AG09309 (cell line): ENCODE measurements at places on chromosomes 12 and 14.

DNA sequence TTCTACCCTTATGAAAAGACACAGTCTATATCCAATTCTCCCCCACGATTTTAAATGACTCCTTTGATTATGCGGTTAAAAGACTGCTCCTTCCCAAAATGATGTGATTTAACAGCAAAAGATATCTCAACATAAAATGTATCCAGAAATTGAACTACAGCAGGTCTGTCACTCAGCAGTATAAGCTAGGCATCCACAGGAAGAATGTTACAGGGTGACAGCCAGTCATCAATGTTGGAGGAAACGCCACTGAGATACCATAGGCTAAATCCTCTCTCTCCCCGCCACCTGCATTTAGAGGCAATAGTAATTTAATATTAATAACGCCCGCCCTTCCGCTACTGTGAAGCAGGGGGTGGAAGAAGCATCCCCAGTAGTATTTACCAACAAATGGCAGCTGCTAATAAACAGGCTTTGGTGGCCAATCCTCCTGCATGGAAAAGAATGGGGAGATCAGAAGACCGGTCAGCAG, 613 bp downstream of the RECQL start:
- no peak for DNase-seq

DNA sequence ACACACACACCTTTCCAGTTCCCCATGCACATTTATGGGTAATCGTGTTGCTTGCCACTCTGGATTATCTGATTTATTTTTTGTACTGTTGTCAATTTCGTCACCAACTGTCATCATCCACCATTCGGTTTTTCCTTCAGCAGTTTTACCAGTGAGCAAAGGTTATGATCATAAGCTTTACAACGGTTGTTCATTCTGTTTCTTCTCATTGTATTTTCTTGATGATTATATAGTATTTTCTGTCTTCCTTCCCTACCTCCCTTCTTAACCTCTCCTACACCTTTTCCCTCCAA, 680 bp downstream of the NECAP1 start:
- DNase-seq = no peak

DNA sequence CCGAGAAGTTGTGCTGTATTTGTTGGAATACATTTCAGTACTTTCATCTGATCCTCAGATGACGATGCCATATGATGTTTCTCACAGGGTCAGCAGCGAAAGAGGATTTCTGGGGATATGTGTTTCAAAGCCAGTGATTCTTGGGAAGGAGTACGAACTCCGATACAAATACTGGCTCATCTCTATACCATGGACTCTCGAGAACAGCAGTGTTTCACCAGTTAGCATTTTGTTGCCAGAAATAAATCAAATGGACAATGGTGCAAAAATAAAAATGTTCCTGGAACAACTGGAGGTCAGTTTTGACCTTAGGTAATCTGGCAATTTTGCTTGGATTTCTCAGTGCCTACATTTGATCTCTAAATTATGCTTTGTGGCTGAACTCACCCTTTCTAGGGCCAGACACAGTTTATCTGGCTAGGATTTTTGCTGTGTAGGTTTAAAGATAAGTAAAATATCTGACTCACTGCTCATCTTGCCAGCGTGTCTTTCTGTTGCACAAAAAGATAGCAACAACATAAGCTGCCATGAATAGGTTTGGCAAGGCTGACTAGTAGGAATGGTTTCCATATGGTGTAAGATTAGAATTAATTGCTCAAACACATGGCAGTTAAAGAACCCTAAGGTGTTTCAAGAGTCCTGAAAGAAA, 11.0 kb upstream of the MGP start:
- DNase-seq = peak; percentile 29

DNA sequence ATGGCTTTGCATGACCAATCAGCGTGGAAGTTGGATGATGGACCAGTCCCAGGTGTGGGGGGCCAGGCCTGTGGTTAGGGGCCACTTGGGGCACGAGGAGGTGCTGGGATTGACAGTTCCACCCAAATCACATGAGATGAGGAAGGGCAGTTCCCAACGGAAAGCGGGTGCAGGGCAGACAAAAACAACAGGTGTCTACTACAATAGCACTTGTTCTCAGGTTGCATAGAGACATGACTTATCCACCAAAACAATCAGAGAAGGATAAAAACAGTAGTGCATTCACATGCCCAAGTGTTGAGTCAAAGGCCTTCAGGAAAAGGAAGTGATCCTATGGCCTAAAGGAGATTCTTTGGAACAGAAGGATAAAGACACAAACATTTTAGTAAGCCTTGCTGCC, 14.6 kb upstream of the EIF2B2 start:
- DNase-seq = no peak

GRCh38 chr14:69135133-69135532, 17.8 kb downstream of the DCAF5 start:
- DNase-seq = no peak

DNA sequence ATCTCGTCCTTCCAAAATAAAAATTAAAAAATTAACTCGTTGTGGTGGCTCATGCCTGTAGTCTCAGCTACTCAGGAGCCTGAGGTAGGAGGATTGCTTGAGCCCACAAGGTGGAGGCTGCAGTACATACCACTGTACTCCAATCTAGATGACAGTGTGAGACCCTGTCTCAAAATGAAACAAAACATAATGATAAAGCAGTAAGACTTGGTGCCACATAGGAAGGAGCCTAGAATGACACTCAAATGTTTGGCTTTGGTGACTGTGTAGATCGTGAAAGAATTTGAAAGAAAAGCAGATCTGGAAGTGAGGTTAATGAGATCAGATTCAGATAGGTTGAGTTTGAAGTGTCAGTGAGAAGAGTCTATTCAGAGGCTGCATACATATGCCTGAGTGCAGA, 150.1 kb upstream of the ATP2B1 start:
- DNase-seq = no peak

DNA sequence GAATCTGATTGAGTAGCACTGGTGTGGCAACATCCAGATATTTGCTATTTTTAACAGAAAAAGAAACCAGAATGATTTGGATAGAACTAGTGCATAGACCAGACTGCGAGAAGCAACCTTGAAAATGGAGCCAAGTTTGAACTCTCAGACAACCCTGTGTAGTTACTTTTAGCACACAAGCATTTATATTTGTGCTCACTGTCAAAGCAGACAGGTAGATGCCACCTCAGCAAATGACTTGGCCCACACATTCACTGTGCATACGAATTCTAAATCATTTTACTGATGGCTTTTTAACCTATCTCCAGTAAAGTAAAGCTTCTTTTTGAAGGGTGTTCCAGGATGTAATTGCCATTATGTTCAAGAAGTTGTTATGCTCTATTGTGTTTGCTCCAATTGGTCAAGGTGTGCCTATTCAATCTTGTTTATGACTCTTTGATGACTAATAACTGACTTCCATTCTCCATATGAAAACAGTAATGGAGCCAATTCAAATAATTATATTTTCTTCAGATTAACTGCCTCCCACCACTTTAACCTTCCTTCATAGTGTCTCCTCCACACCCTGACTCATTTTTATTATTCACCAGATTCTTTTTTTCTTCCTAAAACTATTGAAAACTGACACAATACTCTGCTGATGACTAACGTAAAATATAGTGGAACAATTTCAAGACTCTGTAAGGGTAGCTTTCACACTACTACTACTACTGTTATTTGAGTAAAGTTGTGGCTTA, 138.5 kb downstream of the CCER1 start:
- DNase-seq = peak; percentile 8

- no peak for DNase-seq
These were observed 36.8 kb downstream of the PLXNC1 start for GRCh38 chr12:94184995-94185719.

DNA sequence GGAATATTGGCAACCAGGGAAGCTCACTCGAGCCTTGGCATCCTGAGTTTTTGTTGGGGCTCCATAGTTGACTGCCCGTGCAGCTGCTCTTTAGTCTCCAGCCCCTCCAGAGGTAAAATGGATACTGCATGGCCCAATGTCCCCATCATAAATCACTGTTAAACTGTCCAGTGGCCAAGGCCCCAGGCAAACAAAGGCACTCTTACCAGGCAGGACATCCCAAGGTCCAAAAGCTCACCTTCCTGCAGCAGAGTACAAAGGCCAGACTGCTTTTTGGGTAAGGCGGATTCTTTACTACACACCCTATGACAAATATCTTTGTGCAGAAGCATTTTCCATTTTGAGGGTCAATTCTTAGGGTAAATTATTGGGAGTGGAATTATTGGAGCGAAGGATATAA, 81.1 kb downstream of the GPATCH2L start:
- DNase-seq = no peak

DNA sequence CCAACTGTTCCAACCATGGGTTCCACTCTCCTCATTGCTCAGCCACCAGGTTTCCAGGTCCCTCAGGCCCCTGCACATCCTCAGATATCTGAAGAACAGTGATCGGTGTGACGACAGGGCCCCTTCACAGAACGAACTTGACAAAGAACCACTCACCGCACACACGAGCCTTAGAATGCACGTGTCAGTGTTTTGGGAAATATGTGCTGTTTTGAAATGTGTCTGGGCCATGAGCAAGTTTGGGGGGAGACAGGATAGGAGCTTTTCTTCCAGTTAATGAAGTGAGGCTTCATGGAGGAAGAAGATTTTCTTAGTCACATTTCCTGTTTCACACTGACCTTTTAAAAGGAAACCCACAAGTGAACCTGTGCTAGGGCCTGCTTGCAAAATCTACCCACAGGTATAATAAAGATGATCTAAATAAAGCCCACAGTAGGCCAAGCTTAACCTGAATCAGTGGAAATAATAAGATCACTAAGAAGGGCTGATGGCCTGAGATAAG, 58.6 kb downstream of the ZFP36L1 start:
- no peak for DNase-seq

DNA sequence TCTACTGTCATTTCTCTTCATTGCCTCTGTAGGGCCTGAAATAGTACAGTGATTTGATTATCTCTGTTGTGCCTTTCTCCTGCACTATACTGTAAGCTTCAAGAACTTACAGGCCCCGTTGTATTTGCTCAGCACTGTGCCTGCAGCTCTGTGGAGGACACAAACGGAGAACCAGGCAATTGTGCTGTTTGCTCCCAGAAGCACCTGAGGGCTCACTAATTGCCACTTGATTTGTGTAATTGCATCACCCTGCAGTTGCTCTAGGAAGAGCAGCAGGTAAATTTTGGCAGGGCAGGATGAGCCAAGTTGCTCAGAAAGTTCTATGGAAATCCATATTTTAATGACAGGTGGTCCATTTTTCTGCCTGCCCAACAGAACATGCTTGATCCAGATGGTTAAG, 11.6 kb upstream of the KRT82 start:
- no peak for DNase-seq

GRCh38 chr12:19547271-19547671, 108.0 kb downstream of the AEBP2 start:
- no peak for DNase-seq

GRCh38 chr12:67650388-67651131, 2.0 kb downstream of the DYRK2 start:
- no peak for DNase-seq

DNA sequence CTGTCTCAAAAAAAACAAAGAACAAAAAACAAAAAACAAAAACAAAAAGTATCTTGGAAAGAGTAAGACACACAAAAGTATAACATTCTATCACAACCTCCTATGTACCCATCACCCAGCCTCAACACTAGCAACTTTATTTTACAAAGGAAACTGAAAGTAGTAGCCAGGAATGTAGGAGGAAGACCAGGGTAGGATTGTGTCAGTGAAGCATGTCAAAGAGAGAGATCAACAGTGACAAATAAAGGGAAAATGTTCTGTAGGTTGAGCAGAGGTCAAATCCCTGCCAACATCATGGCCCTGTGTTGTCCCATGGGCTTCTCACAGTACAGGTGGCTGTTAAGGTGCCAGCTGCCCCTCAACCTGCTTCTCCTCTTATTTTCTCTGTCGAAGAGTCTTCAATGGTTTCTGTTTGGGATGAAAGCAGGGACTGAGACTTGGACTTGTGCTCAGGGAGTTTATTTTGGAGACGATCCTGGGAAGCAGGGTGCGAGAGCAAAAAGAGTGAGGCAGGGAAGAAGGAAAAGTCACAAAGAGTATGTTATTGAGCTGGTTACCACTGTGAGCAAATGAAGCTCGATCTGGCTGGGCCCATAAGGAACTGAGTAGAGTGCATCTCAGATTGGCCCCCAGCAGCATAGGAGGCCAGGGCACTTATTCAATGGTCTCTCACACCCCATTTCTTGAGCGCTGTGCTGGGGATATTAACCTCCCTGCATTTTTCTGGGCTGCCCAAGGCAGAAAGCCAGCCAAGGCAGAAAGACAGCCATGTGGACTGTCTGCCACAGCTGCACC, 29.4 kb upstream of the CTDSP2 start:
- no peak for DNase-seq

DNA sequence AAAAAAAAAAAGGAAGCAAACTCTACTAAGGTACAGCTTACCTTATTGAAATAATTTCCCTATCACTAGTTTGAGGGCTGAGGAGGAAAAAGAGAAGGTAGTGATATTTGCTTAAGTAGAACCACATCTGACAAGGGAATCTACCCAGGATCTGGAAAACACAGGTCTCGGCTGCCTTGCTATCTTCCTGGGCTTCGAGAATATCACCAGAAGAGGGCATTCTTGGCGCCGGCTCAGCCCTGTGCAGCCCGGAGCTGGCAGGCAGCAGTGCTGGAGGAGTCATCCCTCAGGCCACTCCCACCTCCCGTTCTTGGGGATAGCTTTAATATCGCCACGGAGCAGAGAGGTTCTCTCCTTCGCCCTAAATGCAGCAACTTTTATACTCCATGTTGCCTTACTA, 1181.2 kb downstream of the VRK1 start:
- DNase-seq = no peak

DNA sequence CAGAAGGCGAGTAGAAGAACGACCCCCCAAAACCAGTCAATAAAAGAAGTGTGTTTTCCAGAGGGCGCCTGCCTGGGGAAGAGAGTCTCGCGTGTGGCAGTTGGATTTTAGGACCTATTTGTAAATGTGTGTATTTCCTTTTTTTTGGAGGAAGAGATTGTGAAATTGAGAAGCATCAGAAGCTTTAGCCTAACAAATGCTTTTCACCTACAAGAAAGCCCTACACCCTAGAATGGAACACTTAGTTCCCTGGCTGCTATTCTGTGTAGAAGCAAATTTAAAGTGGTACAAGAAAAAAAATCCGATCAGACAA, 1.3 kb downstream of the RCOR1 start:
- no peak for DNase-seq

GRCh38 chr14:95597784-95598211, 62.9 kb downstream of the GLRX5 start:
- peak; percentile 1 for DNase-seq

- DNase-seq = no peak
These were observed 12.9 kb downstream of the HECTD1 start for GRCh38 chr14:31194661-31195060.

DNA sequence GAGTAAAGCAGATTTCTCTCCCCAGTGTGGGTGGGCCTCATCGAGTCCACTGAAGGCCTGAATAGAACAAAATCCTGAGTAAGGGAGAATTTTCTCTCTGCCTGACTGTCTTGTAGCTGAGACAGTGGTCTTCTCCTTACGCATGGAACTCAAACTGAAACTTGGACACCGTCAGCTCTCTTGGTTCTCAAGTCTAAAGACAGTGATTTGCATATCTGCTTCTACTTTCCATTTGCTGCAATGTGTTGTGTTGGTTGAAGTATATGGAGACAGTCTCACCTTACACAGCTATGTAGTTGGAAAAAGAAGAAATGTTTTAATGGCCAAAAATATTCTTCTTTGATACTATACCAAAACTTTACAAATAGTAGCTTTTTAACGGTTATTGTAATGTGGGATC, 160.2 kb upstream of the LMNTD1 start:
- no peak for DNase-seq

- DNase-seq = peak; percentile 37
These were observed 409.5 kb downstream of the SLC6A15 start for GRCh38 chr12:84502907-84503787.
